ENCODE measurements at places on chromosomes 16 and 17.

GRCh38 chr17:143785-144281, 6.5 kb downstream of the SCGB1C2 start:
- peak; percentile 81 for DNase-seq

DNA sequence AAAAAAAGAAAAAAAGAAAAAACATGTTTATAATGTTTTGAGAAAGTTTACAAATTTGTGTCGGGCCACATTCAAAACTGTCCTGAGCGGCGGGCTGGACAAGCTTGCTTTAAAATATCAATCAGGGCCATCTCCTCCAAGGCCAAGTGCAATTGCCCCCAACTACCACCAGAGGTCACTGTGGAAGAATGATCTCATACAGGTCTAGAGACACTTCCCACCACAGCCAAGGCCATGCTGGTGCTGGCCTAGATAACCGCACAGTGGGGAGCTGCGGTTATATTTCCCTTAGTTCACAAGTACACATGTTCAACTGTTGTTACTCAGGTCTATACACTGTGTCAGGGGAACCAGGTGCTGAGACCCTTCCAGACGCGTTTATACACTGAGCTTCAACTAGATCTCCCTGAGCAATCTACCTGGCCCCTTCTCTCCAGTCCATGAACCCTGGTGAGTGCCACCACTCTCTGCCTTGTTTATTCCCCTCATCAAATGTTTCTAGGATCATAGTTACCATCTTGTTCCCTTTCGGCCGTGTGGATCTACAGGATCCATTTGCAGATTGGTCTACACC, 83.8 kb upstream of the CCL2 start:
- peak; percentile 25 for DNase-seq

GRCh38 chr17:76491271-76492122, 9.7 kb downstream of the RHBDF2 start:
- DNase-seq: no peak

GRCh38 chr17:3890082-3890877, 2.6 kb downstream of the CAMKK1 start:
- no peak for DNase-seq

- DNase-seq: no peak
Observed at GRCh38 chr17:80892900-80893603, 98.6 kb upstream of the CHMP6 start.

GRCh38 chr16:72827866-72828265, 220.1 kb downstream of the ZFHX3 start:
- no peak for DNase-seq

DNA sequence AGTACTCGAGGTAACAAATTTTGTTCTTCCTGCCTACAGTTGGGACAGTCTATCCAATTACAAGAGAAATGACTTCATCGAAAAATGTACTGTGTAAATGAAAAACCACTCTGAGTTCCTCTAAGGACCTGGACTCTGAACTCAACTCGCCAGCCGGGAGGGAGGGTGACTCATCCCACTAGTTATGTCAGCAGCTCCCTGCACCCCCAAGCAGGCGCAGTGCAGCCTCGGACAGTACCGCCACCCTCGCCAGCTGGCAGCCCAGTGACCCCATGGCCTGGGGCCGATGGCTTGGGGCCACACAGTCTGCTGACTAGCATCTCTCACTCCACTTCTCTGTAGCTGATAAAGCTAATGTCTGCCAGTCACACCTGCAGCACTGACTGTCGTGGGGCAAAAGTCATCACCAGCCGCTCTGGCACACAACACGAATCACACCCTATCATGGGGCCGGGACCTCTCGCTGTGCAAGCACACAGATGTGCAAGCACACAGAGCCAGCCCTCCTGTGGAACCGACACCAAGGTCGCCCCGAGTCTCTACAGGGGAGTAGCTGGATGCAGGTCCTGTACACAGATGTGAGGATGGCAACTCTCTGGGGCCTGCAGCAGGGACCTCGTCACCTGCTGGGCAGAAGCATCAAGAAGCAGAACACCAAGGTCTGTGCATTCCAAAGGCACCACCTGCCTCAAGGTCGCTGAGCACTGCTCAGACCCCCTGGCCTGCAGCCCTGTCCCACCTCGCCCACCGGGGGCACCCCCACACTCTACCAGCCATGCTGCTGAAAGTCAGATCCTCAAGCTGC, 5.7 kb downstream of the CSNK1D start:
- peak; percentile 30 for DNase-seq

DNA sequence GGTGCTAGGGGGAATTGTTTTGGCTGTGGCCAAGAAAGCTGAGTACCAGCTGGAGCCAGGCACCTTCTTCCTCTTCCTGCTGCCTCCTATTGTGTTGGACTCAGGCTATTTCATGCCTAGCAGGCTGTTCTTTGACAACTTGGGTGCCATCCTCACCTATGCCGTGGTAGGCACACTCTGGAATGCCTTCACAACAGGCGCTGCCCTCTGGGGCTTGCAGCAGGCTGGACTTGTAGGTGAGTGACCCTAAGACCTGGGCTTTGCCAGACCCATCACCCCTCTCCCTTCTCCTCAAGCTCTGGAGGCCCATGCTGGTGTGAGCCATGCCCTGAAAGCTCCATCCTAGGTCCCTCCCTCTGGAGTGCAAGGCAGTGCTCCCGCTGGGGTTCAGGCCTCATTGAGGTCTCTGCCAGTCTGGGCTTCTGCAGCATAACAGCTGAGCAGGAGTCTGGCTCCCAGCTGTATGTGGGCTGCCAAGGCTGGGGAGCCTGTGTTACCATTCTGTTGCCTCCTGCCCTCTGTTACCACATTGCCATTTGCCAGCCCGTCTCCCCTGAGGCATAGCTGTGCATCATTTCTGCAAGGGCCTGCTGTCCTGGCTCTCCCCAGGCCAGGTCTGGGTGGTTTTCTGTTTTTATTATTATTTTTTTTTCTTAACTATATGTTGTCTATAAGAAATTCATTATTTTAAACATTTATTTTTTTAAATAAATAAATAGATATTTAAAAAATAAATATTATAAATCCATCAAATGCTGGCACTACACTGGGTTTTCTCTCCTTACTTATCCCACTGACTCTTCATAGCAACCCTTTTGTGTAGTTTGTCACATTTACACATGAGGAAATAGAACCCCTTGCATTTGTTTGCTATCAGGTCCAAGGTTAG, 4.1 kb downstream of the SLC9A5 start:
- no peak for DNase-seq

DNA sequence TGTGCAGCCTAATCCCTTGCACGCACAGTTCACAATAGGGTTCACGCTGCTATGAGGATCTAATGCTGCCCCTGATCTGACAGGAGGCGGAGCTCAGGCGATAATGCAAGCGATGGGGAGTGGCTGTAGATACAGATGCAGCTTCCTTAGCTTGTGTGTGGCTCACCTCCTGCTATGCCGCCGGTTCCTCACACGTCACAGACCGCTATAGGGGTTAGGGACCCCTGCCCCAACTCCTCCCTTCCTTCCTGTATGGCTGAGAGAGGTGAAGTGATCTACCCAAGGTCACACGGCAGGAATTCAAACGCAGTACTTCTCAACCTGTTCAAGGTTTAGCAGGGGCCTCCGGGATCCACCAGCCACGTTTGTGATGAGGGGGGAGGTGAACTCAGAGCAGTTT, 13.4 kb upstream of the PLLP start:
- DNase-seq: peak; percentile 15

DNA sequence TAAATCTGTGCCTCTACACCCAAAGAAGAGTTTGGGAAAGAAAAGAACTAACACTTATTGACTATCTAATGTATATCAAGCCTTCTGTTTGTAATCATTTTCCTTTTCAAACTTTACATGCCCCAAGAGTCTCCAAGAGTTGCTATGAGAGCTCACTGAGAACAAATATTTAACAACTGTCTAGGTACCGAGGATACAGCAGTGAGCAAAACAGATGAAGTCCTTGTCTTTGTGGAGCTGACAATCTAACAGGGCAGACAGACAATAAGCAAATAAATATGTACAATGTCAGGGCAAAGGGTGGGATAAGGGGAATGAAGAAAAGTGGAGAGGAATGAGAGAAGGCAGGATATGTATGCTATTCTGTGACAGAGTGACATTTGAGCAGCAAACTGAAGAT, 64.8 kb upstream of the KSR1 start:
- no peak for DNase-seq

- no peak for DNase-seq
Observed at GRCh38 chr17:49450735-49451134, 36.1 kb upstream of the PHB1 start.

GRCh38 chr17:32141258-32141657, 1.0 kb upstream of the RHOT1 start:
- no peak for DNase-seq
